NCI-H524 treated with DMSO at 0.1 percent for 48 hours (cell line): ENCODE measurements at places on chromosomes 3 and 15.

GRCh38 chr3:23496165-23496564 lies 293.0 kb downstream of the UBE2E2 start:
- DNase-seq: no peak

DNA sequence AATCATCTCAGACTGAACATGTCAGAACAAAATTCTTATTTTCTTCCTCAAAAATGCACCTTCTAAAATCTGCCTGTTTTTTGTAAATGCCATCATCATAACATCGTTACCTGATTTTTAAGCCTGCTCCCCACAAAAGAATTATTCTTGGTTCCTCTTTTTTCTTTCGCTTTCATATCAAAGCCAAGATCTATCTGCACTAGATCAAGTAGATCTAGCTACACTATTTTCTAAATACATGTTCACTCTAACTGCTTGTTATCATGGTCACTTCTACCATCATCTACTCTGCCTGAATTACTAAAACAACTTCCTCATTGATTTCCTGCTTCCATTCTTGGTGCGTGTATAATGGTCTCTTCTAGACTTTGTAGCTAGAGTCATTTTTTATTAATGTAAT lies 217.7 kb downstream of the ARPP21 start:
- DNase-seq: no peak

DNA sequence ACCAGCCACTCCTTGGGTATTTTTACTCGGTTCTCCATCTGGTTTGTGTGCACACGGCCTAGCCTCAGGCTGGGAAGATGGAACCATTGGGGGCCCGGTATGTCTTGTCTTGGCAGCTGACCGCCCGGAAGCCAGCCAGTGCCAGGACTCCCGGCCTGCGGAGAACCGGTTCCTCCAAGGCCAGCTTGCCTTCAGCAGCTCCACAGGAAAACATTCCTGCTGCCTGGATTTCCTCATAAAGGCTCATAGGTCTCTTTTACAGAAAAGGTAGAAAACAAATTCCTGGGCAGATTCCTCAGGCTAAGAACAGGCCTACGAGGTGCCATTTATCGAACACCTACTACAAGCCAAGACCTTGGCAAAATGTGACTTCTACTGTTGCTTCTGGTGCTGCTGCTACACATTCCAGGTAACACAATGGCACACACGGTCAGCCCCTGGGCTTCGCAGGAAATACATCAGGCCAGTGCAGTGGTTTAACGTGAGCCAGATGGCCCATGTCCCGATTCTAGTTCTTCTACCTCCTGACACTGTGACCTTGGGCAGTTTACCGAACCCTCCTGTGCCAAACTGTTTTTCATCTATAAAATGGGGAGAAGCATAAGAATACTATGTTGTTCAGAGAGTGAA lies 141.8 kb downstream of the OPA1 start:
- DNase-seq: no peak

DNA sequence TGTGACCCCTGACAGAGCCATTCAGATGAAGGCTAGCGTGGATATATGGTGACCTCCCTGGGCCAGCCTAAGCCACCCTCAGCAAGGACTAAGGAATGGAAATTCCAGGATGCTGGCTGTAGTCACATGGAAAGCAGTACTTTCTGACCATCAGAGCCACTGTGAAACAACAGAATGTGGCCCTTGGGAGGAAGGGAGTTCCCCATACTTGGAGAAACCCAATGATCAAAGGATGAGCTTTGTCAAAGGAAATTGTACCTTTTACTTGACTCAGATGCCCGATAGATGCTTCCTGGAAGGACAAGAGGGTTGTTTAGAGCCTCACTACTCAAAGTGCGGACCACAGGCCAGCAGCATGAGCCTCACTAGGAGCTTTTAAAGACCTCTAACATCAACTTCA lies 484.5 kb upstream of the PROK2 start:
- no peak for DNase-seq

DNA sequence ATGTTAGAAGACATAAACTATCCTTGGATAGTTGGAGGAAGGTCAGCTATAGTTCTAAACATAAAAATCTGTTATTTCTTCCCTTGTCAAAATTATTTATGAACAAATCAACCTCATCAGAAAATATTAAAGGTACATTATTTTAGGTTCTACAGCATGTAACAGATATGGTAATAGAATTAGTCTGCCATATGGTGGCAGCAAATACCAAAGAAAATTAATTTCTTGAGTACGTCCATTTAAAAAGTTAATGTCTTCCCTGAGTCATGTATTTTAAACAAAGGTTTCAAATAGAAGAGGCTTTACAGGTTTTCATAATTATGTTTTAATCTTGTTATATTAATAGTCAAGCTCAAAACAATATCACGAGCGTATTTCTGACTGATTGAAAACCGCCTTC lies 17.9 kb upstream of the ANKRD28 start:
- DNase-seq: peak; percentile 38

- DNase-seq: no peak
Measured at GRCh38 chr3:138942861-138943623, 3.9 kb downstream of the FOXL2 start.
